ENCODE measurements at places on chromosomes 2 and 18.

- DNase-seq, result no peak
Measured at GRCh38 chr18:32624182-32624723, 148.6 kb downstream of the KLHL14 start.

- peak; percentile 56 for DNase-seq
Measured at GRCh38 chr2:145760781-145761649, 1241.1 kb upstream of the ZEB2 start.

DNA sequence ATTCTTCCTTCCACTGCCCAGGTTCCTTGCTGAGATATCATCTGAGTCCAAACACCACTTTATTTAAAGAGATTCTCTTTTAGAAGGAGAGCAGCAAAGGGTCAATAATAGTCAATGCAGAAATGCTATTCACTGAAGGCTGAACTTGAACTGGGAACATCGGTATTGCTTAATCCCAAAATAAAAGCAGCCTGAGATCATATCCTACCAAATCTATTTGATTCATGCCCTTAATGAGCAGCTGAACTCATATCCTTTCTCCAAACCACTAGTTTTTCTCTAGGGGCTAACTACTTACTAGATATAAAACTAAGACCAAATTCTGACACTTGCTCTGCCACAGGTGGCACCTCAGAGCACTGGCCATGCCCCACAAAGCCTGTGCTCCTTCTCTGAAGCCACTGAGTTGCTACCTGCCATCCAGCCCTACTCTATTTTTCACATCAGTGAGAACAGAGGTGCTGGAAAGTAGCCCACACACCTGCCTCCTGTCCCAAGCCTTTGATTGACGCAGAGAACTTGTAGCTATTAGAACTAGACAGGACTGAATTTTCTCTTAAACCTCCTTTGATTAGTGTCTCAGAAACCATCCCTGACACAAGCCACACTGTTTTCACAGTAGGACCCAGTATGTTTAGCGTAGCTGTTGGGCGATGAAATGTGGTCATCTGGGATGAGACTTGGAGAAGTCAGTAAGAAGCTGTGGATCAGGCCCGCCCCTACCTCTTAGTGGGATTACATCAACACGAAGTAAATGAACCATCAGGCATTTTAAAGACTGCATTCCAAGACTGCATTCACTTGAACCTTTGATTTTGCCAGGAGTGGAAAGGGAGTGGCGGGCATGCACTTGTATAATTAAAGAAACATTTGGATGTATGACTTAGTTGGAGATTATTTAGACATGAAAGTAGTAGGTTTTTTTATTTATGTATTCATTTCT is 124.3 kb downstream of the RBMS1 start:
- DNase-seq, result peak; percentile 55

DNA sequence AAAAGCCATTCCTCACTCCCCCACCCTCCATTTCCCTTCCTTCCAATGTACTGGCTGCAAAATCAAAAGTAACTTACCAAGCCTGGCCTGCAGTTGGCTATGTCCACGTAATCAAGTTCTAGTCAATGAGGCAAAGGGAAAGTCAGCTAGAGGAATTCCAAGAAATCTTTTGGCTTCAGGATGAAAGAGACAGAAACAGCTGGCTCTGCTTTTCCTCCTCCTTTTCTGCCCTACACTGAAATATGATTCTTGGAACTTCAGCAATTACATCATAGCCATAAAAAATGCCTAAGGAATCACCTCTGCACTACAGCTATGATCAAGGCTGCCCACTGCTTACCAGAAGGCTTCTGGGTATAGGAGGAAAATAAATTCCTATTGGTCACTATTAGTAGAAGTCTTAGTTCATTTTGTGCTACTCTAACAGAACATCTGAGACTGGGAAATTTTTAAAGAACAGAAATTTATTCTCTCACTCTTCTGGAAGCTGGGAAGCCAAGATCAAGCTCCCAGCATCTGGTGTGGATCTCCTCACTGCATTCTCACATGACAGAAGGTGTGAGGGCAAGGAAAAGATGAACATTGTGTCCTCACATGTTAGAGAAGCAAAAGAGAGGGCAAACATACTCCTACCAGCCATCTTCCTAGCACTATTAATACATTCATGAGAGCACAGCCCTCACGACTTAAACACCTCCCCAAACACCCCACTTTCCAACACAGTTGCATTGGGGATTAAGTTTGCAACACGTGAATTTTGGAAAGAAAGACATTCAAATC is 219.9 kb downstream of the TMX3 start:
- peak; percentile 92 for DNase-seq

- DNase-seq, result peak; percentile 52
Measured at GRCh38 chr2:129923265-129924091, 56.0 kb upstream of the RAB6C start.

- peak; percentile 71 for DNase-seq
Measured at GRCh38 chr2:30366199-30366691, 80.8 kb upstream of the LCLAT1 start.

- DNase-seq, result no peak
Measured at GRCh38 chr2:238060096-238060541, 682 bp upstream of the SCLY start.

- DNase-seq, result no peak
Measured at GRCh38 chr18:79355433-79356335, 40.0 kb upstream of the NFATC1 start.

GRCh38 chr18:34131006-34131405 is 93.7 kb downstream of the NOL4 start:
- no peak for DNase-seq

DNA sequence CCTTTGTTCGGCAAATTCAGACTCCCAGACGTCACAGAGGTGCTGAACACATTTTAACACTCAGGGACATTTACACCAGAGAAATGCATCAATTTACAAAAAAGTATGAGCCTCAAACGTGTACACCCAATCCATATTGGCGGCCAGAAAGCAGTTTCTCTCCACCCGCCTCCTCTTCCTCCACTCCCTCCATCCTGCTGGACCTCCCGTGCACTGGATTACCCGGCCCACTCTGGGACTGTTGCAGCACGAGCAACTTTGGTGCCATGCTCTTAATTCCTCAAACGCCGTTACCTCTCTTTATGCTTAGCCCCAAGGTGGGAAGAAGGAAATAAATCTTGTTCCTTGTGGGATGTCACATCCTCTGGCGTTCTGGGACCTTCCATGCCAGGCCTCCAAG is 243.4 kb downstream of the ZNF516 start:
- DNase-seq, result no peak
